ENCODE measurements at places on chromosomes 7 and 10.

- DNase-seq: no peak
Measured at GRCh38 chr7:7932553-7932952, 36.0 kb upstream of the GLCCI1 start.

DNA sequence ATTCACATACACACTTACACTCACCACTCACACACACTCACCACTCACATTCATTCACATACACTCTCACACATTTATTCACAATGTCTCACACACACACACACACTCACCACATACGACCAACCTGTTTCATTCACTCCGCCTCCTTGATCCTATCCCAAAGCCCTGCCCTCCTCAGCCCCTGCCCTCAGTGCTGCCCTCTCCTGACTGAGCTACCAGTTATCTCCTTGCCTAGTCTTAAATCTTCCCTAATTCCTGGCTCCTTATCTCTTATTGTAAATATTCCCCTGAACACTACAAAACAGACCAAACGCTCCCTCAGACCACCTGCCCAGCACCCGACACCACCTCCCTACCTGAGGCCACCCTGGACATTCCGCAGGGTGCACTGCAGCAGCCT is 26.1 kb upstream of the C10orf120 start:
- no peak for DNase-seq

- DNase-seq: no peak
Measured at GRCh38 chr10:11516431-11516746, 95.1 kb downstream of the USP6NL start.

- DNase-seq: no peak
Measured at GRCh38 chr10:66746246-66746645, 179.6 kb upstream of the LRRTM3 start.

- no peak for DNase-seq
Measured at GRCh38 chr7:23093111-23093510, 12.5 kb upstream of the KLHL7 start.

- DNase-seq: peak; percentile 59
Measured at GRCh38 chr7:47763063-47763974, 181.4 kb upstream of the TNS3 start.

DNA sequence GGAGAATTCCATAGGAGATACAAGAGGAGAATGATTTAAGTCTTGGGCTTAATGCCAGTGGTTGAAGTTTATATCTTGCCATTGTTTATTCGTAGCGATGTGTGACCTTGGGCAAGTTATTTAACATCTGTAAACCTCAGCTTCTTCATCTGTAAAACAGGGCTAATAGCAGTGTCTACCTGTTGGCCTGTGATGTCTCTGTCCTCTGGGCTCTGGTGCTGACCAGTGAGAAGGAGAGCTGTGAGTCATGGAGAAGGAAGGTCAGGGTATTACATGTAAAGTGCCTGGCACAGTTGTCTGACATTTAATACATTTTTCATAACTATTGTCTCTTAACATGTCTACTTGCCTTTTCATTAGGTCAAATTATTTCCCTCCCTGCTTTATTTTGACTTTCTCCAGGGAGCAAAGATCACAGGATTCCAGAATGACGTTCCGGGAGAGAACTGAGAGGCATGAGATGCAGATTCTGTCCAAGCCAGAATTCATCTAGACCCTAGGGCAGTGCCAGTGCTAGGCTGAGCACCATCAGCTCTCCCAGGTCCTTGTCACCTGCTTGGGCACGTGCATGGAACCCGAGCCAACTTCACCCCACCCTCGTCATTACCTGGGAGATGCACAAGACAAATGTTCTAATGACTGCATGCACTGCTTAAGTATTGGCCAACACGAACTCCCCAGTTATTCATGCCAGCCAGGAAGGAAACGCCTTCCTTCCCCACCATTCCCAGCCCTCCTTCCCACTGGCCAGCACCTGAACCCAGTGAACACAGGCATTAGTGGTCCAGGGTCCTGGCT is 187.9 kb downstream of the DPY19L1 start:
- no peak for DNase-seq

DNA sequence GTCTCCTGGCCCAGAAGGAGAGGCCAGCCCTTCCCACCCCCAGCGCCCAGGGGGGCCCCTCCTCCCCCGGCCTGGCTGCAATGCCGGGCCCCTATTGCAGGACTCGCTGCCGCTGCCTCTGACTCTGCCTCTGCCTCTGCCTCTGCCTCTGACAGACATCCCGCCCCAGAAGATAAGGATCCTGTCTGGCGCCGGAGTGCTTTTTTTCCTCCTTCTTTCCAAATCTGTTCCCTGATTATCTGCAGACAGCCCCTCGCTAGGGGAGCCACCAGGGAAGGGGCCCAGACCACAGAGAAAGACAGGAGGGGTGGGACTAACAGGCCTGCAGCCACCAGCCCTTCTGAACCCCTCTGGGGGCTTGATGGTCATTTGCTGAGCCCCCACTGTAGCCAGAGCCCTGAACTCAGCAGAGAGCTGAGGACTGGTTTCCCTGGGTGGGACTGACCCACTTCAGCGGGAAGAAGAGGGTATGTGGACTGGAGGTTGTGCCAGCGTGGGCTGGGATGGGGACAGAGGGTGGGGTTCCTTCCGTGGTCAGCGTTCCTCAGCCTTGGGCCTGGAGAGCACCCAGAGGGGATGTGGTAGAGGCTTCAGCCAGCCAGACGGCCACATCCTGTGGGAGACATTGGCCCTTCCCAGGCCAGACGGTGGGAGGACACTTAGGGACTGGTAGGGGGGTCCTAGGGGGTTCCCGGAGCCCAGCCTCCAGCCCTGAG is 22.8 kb downstream of the UNC5B start:
- peak; percentile 86 for DNase-seq
